ENCODE measurements at places on chromosomes 1 and 21.

DNA sequence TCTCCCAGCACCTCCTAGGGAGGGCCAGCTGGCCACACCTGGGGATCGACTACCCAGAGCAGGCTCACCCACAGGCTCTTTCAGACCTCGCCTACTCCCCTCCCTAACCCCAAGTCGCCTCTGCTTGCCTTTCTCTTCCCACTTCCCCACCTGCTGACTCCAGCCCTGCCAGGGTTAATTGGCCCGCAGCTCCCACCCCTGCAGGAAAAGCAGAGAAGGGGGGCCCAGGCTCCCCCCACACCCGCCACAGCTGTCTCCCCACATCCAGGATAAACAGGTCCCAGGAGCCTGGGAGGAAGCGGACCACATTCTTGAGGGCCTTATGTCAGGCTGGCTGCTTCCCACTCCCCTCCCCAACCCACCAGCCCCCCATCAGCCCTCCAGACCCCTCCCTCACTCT, 45.0 kb downstream of the TAS1R2 start:
- no peak for DNase-seq

DNA sequence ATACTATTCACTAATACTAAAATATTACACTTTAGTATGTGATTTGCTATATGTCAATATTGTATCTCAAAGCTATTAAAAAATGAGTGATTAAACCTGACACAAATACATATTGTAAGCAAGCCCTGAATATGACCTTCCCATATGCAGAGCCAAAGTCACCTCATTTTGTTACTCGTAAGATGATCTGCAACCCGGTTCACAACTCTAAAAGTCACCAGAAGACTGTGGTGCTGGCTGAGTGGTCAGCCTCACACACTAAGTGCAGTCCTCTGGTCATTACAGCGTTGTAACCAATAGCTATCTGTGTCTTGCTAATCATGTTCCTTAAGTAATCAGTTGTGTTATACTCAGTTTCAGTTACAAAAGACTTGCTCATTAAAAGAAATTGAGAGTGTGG, 197.5 kb upstream of the L1TD1 start:
- DNase-seq = no peak

- no peak for DNase-seq
Measured at GRCh38 chr1:206694171-206695124, 9.7 kb downstream of the MAPKAPK2 start.

DNA sequence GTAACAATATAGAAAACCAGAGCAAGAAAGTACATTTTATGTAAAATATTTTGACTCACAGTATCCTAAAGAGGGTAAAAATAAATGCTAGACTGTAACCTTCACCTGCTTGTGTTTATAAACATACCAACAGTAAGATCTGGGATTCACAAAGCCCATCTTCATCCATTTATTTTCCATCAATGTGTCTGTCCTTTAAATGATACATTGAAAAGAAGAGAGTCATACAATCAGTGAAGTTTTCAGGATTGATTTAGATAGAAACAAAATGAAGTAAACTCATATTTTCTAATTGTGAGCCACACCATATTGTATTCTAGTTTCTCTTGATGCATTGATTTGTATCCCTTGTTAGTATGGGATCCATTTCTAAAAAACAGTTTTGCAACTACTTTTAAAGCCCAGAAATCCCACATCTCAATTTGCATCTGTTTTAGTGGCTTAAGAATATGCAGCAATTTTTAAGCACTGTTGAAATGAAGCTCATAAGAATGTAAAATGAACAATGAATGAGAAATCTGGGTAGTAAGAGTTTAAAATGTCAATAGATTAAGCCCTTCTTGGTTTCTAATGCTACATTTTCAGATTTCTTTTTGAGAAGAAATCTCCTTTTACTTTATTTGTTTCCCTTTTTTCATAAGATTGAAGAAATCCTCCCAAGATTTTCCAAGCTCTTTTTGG, 548.1 kb upstream of the ADGRL2 start:
- DNase-seq = no peak

DNA sequence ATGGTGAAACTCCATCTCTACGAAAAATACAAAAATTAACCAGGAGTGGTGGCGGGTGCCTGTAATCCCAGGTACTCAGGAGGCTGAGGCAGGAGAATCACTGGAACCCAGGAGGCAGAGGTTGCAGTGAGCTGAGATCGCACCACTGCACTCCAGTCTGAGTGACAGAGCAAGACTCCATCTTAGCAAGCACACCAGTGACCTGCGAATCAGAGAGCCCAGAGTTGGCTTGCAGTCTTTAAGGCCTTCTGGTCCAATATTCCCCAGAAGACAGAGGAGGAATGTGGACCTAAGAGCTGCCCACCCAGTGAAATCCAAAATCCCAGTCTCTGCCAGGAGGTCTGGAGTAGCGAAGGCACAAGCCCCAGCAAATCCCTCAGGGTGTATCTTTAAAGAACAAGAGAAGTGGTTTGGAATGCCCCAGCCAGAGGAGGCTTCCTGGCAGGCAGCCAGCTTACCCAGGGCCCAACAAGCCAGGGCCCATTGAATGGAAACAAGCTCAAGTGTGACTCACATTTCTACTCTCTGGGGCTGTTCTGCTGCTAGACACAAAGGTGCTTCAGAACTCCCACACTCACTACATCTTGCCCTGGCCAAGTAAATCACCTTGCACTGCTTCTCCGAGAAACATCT, 23.9 kb downstream of the GPR161 start:
- peak; percentile 22 for DNase-seq

DNA sequence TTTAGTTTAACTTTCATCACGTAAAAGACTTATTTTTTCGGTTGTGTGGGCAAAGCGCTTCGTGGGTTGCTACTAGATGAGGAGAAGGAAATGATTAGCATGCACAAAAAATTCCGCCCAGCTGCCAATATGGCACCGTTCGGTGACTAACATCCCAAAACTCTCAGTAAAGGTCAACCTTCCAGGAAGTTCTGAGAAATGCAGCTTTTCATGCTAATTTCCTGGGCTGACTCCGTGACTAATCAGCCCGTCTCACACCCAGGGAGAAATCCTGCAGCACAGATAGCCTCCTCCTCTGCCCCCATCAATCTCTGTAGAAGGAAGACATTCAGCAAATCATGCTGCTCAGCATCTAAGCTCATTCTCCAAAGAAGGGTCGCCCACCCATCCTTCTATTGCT, 34.1 kb downstream of the TMCO4 start:
- DNase-seq = no peak

GRCh38 chr1:18861082-18861481, 1.6 kb upstream of the TAS1R2 start:
- no peak for DNase-seq

- no peak for DNase-seq
Measured at GRCh38 chr1:54678776-54679643, 36.7 kb upstream of the TTC4 start.

DNA sequence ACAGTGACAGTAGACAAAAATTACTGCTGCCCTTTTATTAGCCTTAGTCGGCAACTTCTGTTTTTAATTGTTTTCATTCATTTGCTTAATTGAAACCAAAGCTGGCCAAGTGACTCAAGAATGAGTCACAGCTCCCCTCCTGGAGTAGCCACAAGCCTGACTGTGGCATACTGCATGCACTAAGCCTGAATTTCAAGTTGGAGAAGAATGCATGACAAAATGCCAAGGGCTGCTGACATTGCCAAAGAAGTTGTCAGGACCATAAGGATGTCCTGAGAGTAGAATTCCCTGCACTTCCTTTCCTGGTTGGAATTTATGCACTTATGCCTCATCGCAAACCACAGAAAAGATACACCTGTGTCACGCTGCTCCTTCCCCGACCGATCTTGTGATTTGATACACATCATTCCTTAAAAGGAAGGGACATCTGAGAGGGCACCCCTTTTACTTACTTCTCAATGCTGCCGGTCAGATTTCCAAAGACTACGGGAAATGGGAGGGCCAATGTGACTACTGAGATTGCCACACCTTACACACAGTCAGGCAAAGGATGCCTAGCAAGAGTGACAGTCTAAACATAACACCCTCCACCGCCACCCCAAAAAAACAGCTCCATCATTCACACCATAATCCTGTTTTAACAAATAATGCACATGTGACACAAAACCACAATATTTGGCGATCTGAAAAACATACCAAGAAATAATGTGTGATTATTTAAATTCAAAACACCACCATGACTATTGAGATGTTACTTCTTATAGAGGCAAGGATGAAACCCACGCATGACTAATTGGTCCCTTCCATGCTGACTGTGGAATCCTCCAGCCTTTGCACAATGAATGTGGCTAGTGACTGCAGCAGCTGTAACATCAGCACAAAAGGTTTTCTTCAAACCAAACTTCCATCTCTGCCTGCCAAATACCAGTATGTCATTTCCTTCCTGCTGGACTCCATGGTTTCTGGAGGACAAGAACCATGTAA, 28.2 kb downstream of the VAV3 start:
- DNase-seq = peak; percentile 35

DNA sequence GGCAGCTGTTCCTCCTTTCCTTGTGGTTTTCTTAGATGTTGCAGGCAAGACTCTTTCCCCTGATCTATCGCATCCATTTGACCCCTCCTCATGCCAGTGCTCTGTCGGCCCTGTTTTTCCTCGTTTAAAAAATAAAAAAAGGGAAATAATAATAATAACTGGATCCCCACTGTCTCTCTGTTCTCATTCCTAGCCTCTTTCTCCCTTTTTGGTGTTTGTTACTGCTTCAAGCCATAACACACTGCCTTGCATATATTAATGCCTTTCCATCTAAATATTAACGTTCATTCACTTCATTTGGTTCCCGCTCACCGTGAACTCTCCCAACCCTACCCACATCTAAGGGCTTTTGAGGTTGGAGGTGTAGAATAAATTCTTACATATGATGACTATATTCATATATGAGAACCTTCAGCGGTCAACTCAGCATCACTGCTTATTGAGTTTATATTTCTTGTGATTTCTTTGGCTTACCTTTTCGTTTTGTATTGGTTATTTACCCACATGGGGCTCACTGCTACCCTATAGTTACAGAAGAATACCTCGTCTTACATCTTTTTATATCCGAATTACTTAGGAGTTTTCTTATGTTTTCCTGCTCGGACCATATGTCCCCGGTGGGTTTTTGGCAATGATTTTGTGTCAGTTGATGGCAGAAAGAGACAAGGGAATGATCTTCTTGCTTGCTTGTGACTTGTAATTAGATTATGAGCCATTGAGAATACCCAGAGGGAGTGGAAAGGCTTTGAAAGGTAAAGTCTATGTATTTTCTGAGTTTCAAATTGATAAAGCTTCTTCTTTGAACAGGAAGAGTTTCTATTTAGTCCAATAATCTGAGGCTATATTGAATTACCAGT, 805 bp downstream of the ATG4C start:
- DNase-seq = no peak

- no peak for DNase-seq
Measured at GRCh38 chr1:227125929-227126545, 185.9 kb downstream of the COQ8A start.

DNA sequence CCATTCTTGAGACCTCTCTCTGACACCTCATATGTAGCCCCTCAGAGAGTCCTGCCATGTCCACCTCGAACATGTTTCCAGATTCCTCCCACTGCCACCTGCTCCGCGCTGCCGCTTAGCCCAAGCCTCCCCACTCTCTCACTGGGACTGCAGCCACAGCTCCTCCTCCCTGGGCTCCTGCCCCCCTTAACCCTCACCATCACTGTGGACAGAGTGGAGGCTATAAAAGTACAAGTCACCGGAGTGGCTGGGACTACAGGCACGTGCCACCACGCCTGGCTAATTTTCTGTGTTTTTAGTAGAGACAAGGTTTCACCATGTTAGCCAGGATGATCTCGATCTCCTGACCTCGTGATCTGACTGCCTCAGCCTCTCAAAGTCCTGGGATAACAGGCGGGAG, 77.0 kb downstream of the VWA5B1 start:
- DNase-seq = no peak

DNA sequence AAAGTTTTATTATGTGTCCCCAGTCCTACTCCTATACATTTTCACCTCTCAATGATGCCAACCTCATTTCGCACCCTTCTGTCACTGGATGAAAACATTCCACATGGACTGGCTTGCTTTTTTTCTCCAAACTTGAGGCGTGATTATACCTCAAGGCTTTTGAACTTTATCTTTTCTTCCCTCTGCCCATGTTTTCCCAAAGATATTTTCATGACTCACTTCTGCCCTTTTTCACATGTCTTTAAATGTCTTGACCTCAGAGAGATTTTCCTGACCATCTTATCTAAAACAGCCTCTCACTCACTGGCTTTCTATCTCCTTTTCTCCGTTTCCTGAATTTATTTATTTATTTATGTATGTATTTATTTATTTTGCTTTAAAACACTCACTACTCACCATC, 659.0 kb downstream of the PTPRC start:
- no peak for DNase-seq

GRCh38 chr21:38159355-38159754, 97.4 kb upstream of the KCNJ15 start:
- peak; percentile 6 for DNase-seq

GRCh38 chr1:213418268-213419071, 367.4 kb downstream of the RPS6KC1 start:
- no peak for DNase-seq

GRCh38 chr1:150906329-150906728, 19.4 kb downstream of the CTXND2 start:
- DNase-seq = no peak

- DNase-seq = no peak
Measured at GRCh38 chr1:115649964-115650363, 8.2 kb downstream of the VANGL1 start.

DNA sequence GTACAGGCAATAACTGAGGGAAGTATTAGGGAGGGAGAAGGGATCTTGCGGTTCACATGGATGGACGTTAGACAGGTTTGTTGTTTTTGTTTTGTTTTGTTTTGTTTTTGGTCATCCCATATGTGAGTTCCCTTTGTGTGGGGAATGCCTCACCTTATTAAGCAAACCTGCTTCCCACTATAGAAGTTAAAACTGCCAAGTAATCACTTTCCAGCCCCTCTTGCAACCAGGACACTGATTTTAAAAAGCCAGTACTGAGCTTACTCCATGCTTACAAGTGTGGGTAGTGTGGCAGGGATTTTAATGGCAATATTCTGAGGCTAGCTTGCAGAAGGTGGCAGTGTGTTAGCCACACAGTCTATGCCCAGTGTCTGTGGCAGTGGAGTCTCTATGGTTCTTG, 26.5 kb downstream of the SPATA45 start:
- DNase-seq = no peak

DNA sequence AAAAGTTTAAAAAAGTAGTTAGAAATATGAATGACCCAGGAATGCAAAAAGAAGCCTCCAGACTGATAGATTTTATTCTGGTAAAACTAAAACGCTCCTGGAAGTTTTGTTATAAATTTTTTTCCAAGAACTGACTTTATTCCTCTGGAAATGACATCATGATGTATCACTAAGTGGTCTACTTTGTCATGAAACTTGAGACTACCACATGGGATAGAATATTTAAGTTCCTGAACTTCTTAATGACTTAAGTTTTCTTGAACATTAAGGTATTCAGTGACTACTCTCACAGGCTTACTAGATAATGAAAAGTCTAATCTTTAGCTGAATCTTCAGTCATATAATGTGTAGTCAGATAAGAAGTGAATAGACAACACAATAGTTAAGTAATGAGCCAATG, 842.2 kb downstream of the USP25 start:
- no peak for DNase-seq

DNA sequence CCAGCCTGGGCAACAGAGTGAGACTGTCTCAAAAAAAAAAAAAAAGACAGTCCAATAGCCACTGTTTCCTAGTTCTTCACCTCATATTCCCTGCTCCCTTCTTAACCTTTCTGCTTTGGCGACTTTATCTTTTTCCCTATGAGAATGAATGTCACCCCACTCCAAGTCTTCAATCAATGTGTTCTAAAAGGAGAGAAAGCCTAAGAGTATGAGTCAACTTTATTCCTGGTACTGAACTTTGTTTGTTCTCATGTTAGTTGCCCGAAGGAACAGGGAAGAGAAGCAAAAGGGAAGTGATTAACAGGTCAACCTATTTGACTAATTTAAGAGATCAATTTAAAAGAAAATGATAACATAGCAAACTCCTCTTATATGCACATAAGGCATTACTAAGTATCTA, 39.9 kb upstream of the SLC16A1 start:
- no peak for DNase-seq

All from stimulated activated CD8-positive, alpha-beta memory T cell treated with anti-CD3 and anti-CD28 coated beads, Interleukin-7, amount 100 ng/mL, for 4 hours (primary cell).